Esophagus squamous epithelium (tissue), 5 donors: ENCODE measurements at places on chromosomes 13 and 19.

- no peak for DNase-seq
Measured at GRCh38 chr13:36352350-36352749, 6.2 kb upstream of the SPART start.

- no peak for DNase-seq
Measured at GRCh38 chr13:46050771-46051170, 1.8 kb downstream of the ZC3H13 start.

- DNase-seq = no peak
Measured at GRCh38 chr19:20926796-20927195, 3.7 kb downstream of the ZNF85 start.

- no peak for DNase-seq
Measured at GRCh38 chr13:82934000-82934399, 948.3 kb downstream of the SLITRK1 start.

DNA sequence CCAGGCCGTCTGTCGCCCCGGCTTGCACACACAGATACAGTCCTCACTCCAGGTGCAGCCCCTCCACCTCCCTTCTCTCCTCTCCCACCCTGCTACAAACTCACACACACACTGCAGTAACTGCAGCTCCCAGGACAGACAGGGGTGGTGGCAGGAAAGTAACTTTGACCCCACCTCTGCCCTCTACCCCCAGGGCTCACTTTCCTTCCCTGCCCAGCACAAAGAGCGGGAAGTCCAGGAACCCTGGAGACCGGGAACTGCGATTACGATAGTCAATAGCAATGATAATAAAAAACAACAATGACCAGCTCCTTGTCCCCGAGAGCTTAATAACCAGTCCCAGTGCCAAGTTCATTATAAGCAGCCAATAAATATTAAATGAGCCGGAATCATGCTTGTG is at the start of gene CEACAM20:
TSS of gene CEACAM20 (minus strand) at position 140 of the 400 bp plus-strand sequence. CDS start 166 bp downstream, outside the sequence.
- no peak for DNase-seq

DNA sequence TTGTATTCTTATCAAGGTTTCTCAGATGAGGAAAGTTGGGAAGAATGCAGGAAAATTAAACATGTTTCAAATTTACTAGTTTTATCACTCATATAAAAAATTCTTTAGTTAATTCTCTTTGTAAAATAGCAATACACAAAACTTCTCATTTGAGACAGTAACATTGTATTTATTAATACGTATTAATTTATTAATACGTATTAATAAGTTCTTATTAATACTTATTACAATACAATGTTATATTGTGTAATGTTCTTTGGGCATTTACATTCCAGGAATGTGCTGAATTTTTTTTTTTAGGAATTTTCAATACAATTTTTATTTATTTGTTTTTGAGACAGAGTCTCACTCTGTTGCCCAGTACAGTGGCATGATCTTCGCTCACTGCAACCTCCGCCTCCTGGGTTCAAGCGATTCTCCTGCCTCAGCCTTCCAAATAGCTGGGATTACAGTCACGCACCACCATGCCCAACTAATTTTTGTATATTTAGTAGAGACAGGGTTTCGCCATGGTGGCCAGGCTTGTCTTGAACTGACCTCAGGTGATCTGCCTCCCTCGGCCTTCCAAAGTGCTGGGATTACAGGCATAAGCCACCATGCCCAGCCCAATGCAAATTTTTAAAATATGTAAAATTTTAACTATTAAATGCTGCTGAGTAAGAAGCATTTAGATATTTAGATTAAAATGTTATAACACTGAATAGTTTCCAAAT is 31.6 kb downstream of the MBNL2 start:
- DNase-seq = no peak

DNA sequence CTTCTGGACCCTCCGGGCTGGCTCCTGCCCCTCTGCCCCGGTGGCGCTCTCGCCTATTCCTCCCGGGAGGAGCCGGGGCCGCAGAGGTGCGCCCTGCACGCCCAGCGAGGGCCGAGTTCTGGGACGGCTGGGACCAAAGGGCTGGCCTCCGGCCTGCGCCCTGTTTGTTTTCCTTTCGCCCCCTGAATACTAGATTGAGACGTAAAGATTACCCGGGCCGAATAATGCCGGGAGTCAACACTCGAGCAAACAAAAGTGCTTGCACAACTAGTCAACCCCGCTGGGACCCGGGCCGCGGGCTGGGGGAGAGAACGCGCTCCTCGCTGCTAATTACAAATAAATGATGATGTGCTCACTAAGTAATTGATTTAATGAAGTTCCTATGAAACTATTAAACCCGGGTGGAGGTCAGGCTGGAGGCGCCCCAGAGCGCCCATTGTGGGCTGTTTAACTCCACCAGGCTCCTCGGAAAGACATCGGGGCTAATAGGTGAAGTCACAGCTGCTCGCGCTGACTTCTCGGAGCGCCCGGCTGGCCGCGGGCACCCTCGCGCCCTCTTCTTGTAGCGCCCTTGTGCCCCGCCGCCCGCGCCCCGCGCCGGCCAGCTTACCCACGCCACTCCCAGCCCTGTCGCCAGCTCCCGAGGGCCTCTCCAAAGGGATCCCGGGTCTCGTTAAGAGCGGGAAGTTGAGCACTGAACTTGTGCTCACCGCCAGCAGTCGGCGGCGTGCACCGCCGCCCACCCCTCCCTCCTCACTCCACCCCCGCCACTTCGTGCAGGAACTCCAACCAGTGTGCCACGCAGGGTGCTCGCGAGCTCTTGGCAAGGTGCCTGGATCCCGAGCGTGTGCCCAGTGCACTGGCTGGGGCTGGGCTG is 14.9 kb downstream of the ZIC5 start:
- DNase-seq = no peak

GRCh38 chr13:111924678-111925075 is 142.3 kb upstream of the SOX1 start:
- no peak for DNase-seq

DNA sequence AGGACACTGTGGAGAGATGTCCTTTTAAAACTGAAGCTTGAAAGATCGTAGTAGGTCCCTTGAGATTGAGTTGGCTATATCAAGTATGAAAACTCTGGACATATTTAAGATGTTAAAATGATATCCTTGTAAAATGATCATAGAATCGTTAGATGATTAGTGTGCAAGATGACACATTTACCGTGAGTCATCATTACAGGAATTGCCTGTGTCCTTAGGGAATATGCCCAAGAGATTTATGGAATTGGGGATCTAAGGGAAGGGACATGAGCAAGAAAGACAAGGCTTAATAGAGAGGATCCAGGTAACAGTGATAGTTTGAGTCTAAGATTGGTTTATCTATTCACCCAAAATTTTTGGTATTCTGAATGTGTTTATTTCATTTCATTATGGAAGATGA is 233.7 kb downstream of the GPC5 start:
- DNase-seq = no peak

- DNase-seq = no peak
Measured at GRCh38 chr13:37138926-37139325, 33.5 kb upstream of the CSNK1A1L start.
